ENCODE measurements at places on chromosomes 12 and 14.

- DNase-seq, result no peak
Observed at GRCh38 chr12:52598966-52599365, 2.3 kb downstream of the KRT72 start.

DNA sequence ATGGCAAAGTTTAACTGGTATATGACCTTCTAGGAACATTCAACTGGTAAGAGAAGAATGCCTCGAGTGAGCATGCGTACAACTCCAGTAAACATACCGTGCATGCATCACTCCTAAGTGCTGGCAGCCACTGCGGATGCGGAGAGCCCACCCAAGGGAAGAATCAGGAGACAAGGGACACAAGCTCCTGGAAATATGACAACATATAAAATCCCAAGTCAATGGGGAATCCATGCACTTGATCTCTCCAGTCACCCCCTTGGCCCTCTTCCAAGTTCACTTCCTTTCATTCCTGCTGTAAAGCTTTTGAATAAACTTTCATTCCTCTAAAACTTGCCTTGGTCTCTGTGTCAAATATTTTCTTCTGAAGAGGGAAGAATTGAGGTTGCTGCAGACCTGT, 168.7 kb upstream of the TMCC3 start:
- DNase-seq, result no peak

DNA sequence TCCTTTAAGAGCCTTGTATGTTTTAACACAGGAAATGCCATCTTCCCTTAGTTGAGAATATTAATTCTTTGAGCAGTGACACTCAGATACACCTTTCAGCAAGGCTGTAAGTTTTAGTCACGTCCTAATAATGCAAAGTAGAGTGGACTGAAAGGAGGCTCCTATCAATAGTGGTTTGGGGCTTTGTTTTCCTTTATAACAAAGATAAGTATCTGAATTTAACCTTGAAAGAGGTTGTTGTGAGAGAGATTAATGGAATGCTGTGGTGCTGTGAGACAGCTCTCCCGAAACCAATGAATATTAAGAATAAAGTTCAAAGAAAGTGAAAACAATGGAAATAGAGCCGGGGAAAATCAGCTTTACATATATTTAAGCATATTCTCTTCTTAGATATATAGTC, 259.6 kb downstream of the ERC1 start:
- no peak for DNase-seq

DNA sequence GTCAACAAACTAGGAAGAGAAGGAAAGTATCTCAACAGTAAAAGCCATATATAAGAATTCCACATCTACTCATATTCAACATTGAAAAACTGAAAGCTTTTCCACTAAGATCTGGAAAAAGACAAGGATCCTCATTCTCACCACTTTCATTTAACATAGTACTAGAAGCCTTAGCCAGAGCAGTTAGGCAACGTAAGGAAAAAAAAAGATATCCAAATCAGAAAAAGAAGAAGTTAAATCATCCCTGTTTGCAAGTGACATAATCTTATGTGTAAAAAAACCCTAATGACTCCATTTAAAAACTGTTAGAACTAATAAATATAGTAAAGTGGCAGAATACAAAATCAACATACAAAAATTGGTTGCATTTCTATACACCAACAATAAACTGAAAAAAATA, 426.2 kb downstream of the BCAT1 start:
- no peak for DNase-seq

GRCh38 chr12:126776026-126776655, 1490.8 kb upstream of the TMEM132C start:
- no peak for DNase-seq

Data from WTC11 (cell line).